ENCODE measurements at places on chromosomes 16 and 17. TPM values are rescaled to one million over a fixed set of nuclear protein-coding genes. Genes with fewer than 3 reads are reported as not detected.

DNA sequence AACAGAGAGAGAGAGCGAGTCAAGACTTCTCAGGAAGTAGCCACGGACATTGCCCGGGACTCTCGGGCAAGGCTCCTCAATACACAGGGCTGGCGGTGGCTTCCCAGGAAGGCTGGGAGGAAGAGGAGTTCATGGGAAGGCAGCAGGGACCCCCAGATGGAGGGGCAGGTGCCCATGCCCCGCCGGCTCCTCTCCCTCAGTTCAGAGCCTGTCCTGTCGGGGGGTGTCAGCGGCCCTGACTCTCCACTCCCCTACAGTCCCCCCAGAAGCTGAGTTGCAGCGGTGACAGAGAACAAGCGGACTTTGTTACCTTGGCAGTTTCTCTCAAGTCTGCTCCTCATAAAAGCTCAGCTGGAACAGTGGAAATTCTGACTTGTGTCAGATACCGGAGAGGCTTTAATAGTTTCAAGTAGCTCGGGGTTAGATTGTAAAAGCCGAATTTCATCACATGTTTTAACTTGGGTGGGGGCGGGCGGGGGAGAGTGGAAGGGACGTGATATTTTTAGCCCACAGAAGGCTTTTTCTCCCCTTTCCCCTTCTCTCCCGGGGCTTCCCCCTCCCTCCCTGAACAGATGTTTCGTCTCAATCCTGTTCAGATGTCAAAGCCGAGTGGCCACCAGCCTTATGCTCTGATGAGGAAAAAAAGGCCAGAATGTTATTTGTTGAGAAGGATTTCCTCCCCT is 65.2 kb downstream of the NKD1 start:
- DNase-seq, result no peak

DNA sequence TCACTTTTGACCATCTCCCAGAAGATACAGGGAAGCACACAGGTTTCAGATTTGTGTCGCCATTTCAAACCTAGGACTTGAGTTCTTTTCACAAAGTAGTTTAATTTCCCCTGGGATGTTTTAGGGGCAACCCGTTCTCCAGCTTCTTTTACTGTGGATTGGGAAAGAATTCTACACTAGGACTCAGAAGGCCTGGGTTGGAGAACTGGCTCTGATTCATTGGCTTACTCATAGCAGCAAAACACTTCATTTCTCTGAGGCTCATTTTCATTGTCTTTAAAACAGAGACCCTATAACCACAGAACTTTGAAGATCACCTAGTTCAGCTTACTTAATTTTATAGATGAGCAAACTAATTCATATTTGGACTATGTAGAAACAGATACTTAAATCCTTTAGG is 175.9 kb upstream of the SALL1 start:
- no peak for DNase-seq

GRCh38 chr17:50130559-50131305 is 772 bp upstream of the SAMD14 start:
- DNase-seq, result no peak

DNA sequence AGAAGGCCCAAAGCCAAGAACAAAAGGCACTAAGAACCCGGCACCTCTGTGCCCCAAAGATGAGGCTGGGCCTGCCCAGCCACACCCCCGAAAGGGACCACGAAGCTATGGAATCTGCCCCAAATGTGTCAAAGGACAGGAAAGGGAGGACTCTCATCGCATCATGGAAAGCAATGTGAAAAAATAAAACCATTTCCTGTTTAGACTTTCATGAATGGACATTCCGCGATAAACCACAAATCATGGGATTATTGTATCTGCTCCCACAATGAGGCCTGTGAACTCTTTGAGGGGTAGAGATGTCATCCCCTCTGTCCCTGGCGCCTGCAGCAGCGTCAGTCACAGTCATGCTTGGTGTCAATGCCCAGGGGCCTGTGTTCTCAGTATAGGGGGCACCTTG is 135.0 kb downstream of the COPRS start:
- DNase-seq, result peak; percentile 12

GRCh38 chr16:12009922-12010321 is 33.4 kb downstream of the SNX29 start:
- no peak for DNase-seq

DNA sequence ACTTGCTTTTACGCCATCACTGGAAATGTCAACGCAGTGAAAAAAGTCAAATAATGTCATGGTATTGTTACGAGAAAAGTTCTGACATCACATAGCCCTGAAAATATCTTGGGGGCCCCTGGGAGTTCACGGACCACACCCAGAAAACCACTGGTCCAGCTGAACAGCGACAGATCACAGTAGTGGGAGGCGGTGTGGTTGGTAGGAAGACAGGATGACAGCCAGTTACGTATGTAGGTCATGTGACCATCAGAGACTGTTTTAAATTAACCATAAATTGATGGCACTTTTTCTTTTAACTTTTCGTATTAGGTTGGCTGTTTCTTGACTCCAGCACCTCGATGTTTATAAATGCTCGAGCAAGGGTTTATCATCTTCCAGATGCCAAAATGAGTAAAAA is 11.9 kb downstream of the ERCC4 start:
- no peak for DNase-seq

The HOXB5 gene
- 12.9 TPM for total RNA-seq

The CCL5 gene
- not detected for total RNA-seq

DNA sequence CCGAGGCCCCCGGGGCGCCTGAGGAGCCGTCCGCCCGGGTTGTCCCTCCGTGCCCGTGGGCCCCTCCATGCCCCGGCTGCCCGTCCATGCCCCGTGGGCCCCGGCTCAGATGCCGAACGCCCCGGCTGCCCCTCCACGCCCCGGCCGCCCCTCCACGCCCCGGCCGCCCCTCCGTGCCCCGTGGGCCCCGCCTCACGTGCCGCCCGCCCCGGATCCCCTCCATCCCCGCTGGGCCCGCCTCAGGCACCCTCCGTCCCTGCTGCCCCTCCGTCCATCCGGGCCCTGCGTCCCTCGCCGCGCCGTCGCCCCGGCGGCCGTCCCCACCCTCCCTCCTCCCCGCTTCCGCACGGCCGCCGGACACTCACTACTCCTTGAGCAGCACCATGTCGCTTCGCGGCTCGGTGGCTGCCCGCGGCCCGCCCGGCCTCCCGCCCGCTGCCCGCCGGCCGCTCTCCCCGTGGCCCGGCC is 382 bp downstream of the PITPNA start:
- DNase-seq, result no peak

DNA sequence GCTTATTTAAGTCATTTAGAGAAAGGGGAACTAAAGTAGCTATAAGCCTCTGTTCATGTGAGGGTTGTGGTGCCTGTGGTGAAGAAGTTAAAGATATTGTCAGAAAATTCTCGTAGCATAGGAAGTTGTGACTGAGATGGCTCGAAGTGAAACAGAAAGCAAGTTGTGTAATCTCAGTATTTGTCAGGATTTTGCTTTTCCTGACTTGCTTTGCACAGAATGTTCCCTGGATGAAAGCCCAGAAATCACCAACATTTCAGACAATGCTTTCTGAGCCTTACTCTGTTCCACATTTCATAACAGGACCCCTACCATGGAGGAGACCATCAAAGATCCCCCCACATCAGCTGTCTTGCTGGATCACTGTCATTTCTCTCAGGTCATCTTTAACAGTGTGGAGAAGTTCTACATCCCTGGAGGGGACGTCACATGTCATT is 10.6 kb downstream of the CALCOCO2 start:
- no peak for DNase-seq

The MMP28 gene
- 6.4 TPM for total RNA-seq

The SLC13A2 gene
- not detected for total RNA-seq

GRCh38 chr16:51181503-51181811 is 30.4 kb upstream of the SALL1 start:
- no peak for DNase-seq

The HYDIN gene
- total RNA-seq, result 31.0 TPM

The EVPLL gene
- total RNA-seq, result 5.7 TPM

The ACSM2A gene
- total RNA-seq, result not detected

The SEPTIN12 gene
- total RNA-seq, result not detected

- DNase-seq, result peak; percentile 67
These were observed 11.7 kb upstream of the ST6GALNAC2 start for GRCh38 chr17:76597156-76598003.

The AGRP gene
- total RNA-seq, result not detected

GRCh38 chr17:81258292-81258691 is 19.2 kb downstream of the NDUFAF8 start:
- DNase-seq, result no peak

- DNase-seq, result no peak
These were observed 15.7 kb upstream of the CCL1 start for GRCh38 chr17:34378664-34379101.

GRCh38 chr17:49249292-49249794 is 18.8 kb upstream of the PHOSPHO1 start:
- no peak for DNase-seq

The CX3CL1 gene
- total RNA-seq, result not detected

DNA sequence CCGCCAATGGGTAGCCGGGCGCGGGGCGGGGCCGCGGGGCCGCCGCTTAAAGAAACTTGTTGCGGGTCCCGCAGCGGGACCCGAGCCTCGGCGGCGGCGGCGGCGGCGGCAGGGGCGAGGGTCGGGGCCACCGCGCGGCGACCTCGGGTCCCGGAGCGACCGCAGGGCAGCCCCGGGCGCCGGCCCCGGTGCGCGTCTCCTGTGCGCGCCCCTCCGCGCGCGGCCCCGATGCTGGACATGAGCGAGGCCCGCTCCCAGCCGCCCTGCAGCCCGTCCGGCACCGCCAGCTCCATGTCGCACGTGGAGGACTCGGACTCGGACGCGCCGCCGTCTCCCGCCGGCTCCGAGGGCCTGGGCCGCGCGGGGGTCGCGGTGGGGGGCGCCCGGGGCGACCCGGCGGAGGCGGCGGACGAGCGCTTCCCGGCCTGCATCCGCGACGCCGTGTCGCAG is at the start of gene SOX8:
TSS of gene SOX8 (plus strand) at position 76 of the 450 bp plus-strand sequence. CDS start at position 229, 153 bp downstream.
- no peak for DNase-seq

The HNF1B gene
- total RNA-seq, result not detected

The VEZF1 gene
- 29.9 TPM for total RNA-seq

GRCh38 chr17:19996502-19996901 is 12.7 kb upstream of the SPECC1 start:
- DNase-seq, result peak; percentile 14

The CETP gene
- total RNA-seq, result not detected

DNA sequence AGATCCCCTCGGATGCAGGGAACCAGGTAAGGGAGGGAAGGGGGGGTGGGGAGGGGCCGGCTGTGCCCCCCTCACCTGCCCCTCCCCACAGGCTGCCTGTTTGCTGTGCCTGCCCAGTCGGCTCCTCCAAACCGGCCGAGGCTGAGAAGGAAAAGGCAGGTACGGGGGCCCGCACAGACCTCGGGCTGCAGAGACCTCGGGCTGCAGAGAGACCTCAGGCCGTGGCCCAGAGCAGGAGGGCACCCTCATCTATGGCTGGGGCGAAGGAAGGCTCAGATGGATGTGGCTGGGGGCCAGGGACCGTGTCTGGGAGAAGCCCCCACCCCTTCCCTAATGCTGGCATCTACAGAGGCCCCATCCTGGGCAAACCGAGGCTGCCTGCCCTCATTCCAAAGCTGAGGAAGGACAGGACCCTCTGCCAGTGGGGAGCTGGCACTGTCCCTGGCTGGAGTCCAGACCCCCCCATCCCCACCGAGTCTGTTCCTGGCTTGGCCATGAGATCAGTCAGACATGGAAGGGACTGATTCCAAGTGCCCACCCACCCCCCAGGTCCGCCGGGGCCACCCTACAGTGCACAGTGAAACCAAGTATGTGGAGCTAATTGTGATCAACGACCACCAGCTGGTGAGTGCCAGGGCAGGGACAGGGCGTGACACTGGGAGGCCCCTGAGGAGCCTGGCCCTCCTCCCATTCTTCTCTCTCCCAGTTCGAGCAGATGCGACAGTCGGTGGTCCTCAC is 13.7 kb downstream of the ADAM11 start:
- DNase-seq, result no peak

The CAVIN1 gene
- total RNA-seq, result 170 TPM

DNA sequence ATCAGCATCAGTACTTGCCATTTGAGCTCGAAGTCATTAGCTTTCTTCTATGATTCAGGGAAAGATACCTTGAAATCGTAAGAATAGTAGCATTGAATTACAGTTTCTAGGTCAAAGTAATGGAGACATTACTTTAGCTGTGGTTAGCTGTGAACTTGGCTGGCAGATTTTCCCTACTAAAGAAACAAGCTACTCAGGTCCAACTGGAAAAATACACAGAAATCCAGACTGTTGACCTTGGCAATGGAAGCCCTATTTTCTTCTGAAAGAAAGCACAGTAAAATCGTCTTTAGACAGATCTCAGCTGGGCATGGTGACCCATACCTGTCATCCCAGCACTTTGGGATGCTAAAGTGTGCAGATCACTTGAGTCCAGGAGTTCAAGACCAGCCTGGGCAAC is 13.4 kb upstream of the DNAJA2 start:
- no peak for DNase-seq

DNA sequence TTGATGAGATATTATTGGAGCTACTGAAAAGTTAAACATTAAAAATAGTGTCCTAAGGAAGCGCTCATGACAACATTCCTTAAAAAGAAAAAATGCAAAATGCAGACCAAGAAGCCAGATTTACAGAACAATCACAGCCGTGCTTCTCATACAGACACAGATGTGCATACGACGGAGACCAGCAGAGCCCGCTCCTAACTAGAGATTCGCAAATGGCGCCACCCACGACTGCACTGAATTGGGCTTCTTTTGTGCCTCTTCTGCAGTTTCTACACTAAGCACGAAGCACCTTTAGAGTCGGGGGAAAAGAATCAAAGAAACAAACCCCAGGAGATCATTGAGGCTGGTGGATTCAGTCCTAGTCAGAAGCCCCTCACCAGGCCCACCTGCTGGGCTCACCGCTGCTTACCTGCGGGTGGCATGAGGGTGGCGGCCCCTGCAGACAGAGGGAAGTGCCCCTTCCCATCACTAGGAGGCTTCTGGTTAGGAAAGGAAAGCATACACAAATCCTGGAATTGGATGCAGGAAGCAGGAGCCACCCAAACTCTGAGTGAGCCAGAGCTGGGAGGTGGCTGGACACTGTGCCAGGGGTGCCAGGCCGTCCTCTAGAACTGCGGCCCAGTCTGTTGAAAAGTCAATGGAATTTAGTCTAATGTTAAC is 64.9 kb upstream of the CHMP6 start:
- no peak for DNase-seq

- no peak for DNase-seq
These were observed at the start of gene KLHL36 for GRCh38 chr16:84647828-84648594. Gene KLHL36 (plus strand): TSS chr16:84648511. CDS start chr16:84650868, 2,357 bp downstream.

The ULK2 gene
- 9.7 TPM for total RNA-seq

DNA sequence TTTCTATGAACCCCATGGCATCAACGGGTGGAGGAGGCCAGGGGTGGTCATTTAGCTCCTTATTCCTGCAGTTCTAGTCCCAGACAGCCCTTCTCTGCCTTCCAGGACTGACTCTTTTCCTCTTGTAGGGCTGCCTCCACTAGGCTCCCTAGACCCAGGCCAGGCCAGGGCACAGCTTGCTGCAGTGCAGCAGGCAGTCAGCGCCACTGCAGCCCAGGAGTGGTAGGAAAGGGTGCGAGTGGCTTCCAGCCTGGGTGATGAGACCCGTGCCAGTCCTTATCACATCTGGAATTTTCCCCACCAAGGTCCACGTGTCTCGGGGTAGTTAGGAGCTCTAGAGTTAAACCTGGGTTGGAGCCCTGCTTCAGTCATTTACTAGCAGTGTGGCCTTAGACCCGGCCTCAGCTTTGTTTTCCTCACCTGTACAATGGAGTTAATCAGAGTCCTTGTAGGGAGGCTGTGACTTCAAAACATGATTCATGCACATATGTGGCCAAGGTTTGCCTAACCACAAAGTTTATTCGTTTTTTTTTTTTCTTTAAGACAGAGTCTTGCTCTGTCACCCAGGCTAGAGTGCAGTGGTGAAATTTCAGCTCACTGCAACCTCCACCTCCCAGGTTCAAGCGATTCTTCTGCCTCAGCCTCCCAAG is 4.7 kb downstream of the SLC5A11 start:
- peak; percentile 43 for DNase-seq

Data from PC-9 (cell line).